ENCODE measurements at places on chromosomes 2 and 18. TPM values are rescaled to one million over a fixed set of nuclear protein-coding genes. Genes with fewer than 3 reads are reported as not detected.

ARHGEF33 gene
- total RNA-seq: 5.5 TPM

DSC2 gene
- 15.4 TPM for total RNA-seq

MYL1 gene
- not detected for total RNA-seq

DNA sequence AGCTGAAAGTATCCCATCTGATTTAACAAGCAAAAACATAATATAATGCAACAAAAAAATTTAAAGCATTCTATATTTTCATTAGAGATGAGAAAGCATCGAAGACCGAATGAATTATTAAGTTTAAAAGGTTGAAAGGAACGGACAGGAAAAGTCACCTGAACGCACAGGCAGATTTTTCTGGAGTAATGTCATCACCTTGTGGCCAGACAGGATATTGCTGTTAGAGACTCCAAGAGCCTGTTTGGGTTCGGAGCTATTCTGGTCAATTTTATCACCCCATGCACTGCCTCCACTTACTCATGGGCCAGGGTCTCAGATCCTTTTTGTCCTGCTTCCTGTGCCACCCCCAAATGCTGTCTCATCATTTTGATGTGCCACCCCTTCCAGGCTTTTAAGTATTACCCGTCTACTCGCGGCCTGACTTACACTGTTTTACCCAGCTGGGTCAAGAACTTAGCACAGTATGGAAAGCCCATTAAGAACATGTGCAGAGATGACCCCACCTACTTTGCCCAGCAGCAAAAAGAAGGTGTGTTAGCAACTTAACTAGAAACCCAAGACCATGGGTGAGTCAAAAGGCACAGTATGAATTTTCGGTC, 27.3 kb downstream of the GKN2 start:
- H3K36me3 ChIP-seq: no peaks in the 10 kb centered on the region
- peaks cover 9% of the 10 kb centered on the region for H3K4me1 ChIP-seq
- no peak overlapping the region for H3K27ac ChIP-seq
- DNase-seq: peak; percentile 30

DNA sequence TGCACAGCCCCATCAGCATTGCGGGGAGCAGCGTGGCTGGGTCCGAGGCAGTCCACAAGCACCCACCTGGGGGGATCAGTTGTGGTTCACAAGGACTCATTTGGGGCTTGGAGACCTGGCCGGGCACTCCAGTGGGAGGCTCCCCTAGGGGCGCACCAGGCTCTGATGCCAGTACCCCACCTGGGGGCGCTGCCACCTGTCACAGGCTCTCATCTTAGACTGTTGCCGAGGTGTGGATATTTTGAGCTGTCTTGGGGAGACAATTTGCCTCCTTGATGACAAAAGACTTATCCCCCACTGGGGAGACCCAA, 3.0 kb downstream of the ADRA2B start:
- H3K27ac ChIP-seq: no peak overlapping the region
- H3K36me3 ChIP-seq: no peaks in the 10 kb centered on the region
- no peak for DNase-seq
- H3K4me3 ChIP-seq: no peak overlapping the region
- H3K4me1 ChIP-seq: peaks cover 6% of the 10 kb centered on the region
- H3K27me3 ChIP-seq: no peaks in the 10 kb centered on the region

- H3K36me3 ChIP-seq: peaks cover 5% of the 10 kb centered on the region
- H3K4me3 ChIP-seq: no peak overlapping the region
- H3K27ac ChIP-seq: peak overlapping the region; percentile 4
- peaks cover 28% of the 10 kb centered on the region for H3K4me1 ChIP-seq
Observed at GRCh38 chr2:217797661-217798069, 205.1 kb downstream of the TNS1 start.

DNA sequence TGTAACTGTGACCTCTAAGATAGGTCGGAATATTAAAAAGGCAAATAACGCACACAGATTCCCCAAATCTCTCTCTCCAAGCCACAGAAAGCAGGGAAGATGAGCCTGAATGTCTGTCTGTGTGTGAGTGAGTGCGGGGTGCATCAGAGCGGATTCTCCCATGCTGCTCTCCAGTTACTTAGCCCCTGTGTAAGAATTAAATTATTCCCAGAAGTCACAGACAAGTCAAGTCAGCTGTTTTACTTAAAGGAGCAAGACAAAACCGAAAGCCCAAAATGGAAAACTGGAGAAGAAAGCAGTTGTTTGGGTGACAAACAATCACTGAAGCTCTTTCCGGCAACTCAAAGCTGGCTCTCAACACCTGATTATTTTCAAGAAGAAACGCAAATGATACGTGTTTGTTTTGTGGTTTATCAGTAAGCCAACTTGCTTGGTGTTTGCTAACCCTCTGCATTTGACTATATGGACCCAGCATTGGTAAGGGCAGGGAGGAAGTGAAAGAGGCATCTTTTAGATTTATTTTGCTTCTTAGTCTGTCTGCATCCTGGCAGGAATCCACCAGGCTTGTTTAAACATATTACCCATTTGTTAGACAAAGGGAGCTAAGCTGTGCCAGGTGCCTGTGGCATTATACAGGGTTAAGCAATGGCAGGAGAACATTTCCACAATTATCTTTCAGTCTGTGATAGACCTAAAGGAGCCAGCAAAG, 121.5 kb upstream of the CREB1 start:
- H3K4me1 ChIP-seq: no peaks in the 10 kb centered on the region
- no peak overlapping the region for H3K4me3 ChIP-seq
- no peaks in the 10 kb centered on the region for H3K27me3 ChIP-seq

Data from lung (tissue), 17 donors.